ENCODE measurements at places on chromosomes 3 and 15. TPM values are rescaled to one million over a fixed set of nuclear protein-coding genes. Genes with fewer than 3 reads are reported as not detected.

Gene PCBP4
- total RNA-seq: 12.7 TPM

Gene ZNF80
- total RNA-seq: 0.71 TPM

Gene RAD51
- total RNA-seq: 82.7 TPM

Gene DNAJC19
- total RNA-seq: 56.6 TPM

Gene LEKR1
- total RNA-seq: 0.81 TPM

Gene RAB8B
- 112 TPM for total RNA-seq
